ENCODE measurements at places on chromosomes 16 and 17.

GRCh38 chr16:79801646-79802045, 201.1 kb upstream of the MAF start:
- DNase-seq, result no peak

DNA sequence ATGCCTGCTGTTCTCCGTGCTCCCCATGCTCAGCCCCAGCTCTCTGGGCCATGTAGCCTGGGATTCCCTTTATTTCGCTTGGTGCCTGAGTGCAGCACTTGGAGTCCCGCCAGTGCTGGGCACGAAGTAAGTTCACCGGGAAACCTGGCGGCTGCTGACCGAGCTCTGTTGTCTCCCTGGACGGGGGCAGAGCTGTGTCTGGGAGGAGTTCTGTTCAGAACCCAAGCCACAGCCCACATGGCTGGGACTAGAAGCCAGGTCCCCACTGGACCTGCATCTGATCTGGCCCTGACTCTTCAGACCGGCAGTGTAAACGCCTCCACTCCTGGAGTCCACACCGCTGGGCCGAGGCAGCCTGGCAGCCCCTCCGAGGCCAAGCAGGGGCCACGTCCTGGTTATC, 37.5 kb upstream of the CIBAR2 start:
- DNase-seq, result no peak

DNA sequence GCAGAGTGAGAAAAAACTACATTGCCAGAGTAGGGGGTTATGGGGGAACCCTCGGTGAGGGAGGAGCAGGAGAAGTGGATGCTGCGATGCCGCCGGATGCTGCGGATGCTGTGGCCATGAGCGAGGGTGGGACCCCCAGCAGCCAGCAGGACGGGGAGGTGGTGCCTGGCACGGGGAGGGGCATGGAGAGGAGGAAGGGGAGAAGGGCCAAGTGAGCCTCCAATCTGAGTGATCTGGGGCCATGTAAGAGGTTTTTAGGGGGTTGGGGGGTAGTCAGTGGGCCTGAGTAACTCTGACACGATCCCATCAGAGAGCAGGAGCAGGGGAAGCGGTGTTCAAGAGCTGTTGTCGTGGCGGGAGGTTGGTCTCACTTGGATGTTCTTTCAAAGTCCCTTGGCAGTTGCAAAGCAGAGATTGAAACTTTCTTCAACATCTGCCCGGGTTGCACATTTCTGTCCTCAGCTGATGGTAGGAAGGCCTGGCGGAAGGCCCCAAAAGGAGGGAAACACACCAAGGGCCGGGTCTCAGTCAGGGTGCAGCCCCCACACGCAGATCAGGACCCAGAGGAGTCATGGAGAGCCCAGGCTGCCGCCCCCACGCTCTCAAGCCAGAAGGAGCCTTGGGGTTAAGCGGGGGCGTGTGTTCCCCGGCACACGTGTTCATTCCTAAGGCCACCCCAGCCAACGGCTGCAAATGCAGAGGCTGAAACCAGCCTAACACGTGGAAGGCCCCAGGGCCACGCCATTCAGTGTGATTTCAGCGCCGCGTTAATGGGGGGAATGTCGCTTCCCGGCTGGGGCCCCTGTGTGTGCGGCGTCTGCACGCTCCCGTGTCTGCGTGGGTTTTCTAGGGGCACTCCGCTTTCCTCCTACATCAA, 81.7 kb downstream of the ZDHHC7 start:
- DNase-seq, result no peak

DNA sequence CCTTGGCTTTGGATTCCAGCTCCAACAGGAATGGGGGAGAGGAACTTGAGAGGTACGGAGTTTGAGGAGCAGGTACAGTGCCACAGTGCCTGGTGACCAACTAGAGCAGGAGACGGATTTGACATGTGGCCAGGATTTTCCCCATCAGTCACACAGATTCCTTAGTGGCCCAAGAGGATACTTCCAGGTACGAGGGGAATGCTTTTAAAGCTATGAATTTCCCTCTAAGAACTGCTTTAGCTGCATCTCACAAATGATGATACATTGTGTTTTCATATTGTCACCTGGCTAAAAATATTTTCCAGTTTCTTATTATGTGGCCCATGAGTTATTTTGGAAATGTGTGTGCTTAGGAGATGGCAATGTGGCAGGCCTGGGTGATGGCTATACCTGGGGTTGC, 98.3 kb downstream of the ABCC6 start:
- no peak for DNase-seq

GRCh38 chr17:38636054-38636453, 30.3 kb upstream of the SRCIN1 start:
- DNase-seq, result no peak

GRCh38 chr17:56699186-56699894, 105.8 kb downstream of the NOG start:
- DNase-seq, result no peak

DNA sequence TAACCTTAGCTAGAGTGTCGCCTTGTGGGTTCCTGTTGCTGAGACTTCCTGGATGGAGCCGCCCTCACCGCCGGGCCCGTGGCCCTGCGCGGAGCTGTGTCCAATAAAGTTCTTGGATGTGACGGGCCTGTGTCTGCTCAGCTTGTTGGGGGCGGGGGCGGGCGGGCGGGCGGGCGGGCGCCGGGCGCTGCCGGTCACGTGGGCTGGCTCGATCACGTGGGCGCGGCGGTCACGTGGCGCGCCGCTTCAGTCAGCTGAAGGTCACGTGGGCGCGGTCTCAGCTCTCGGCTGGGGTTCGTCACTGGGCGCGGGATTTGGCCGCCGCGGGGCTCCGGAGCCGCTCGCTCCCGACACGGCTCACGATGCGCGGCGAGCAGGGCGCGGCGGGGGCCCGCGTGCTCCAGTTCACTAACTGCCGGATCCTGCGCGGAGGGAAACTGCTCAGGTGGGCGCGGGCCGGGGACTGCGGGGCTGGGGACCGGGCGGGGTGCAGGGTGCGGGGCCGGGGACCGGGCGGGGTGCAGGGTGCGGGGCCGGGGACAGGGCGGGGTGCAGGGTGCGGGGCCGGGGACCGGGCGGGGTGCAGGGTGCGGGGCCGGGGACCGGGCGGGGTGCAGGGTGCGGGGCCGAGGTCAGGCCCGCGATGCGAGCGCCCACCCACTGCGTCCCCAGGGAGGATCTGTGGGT, at the start of gene AMDHD2:
AMDHD2 (plus strand) TSS at position 275 of the 687 bp plus-strand sequence; CDS start at position 363, 88 bp downstream.
- DNase-seq, result peak; percentile 86

All from stimulated activated CD4-positive, alpha-beta T cell treated with anti-CD3 and anti-CD28 coated beads, TNF-alpha, amount 100 ng/mL, for 24 hours (primary cell).